T-helper 17 cell (primary cell): ENCODE measurements at places on chromosomes 1 and 21.

DNA sequence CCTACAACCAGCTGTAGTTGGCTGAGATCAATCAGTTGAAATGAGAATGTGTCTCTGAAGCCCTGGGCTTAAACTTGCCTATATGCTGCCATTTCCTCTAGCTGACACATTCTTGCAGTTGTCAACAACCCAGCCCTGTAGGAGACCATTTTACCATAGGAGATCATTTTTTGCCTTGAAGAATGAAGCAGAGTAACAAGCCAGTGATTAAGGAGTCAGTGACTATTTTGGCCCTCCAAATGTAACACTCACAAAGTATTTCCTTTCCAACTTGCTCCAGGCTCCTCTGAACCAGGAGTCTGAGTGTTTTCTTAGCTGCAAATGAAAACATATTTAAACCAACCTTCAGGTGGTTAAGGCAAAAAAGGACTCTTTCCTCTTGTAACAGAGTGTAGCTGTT, 183.5 kb downstream of the ZZZ3 start:
- peaks cover 2% of the 10 kb centered on the region for H3K4me1 ChIP-seq
- DNase-seq: no peak
- no peaks in the 10 kb centered on the region for H3K36me3 ChIP-seq
- H3K4me3 ChIP-seq: no peak overlapping the region
- H3K27me3 ChIP-seq: peaks cover 6% of the 10 kb centered on the region

- H3K4me3 ChIP-seq: no peak overlapping the region
- H3K4me1 ChIP-seq: no peaks in the 10 kb centered on the region
- no peak for DNase-seq
- H3K27ac ChIP-seq: no peak overlapping the region
- no peaks in the 10 kb centered on the region for H3K36me3 ChIP-seq
Observed at GRCh38 chr1:239269706-239270105, 116.7 kb upstream of the CHRM3 start.

DNA sequence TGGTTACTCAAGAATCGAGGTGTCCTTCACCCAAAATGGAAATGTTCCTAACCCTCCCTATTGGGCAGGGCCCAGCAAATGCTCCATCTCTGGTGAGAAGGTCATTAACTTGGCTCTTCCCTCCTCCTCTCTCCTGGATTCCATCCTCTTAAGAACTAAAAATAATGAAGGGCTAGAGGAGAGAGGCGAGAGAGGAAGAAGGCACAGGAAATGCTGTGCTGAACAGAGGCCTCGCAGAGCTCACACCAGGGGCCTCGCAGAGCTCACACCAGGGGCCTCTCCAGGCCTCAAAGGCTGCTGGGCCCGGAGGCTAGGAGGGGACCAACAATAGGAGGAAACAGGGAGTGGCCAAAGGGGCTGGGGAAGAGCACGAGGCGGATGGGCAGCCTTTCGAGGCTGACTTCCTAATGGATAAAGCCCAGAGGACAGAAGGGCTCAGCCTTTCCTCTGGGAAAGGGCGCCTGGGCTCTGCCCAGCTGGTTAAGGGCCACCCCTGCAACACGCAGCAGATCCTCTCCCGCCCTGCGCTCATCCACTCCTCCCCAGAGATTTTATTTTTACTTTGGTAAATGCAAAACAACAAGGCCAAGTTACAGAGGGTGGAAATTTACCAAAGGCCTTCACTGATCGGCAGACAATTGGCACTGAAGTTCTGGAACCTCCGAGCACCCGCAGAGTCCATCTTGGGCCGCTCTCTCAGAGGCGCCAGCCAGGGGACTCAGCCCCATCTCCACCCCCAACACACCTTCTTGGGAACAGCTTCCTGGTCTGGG, 78.5 kb downstream of the ITPKB start:
- H3K36me3 ChIP-seq: peaks cover 2% of the 10 kb centered on the region
- DNase-seq: no peak
- H3K4me3 ChIP-seq: peak overlapping the region; percentile 84
- no peak overlapping the region for H3K27ac ChIP-seq

DNA sequence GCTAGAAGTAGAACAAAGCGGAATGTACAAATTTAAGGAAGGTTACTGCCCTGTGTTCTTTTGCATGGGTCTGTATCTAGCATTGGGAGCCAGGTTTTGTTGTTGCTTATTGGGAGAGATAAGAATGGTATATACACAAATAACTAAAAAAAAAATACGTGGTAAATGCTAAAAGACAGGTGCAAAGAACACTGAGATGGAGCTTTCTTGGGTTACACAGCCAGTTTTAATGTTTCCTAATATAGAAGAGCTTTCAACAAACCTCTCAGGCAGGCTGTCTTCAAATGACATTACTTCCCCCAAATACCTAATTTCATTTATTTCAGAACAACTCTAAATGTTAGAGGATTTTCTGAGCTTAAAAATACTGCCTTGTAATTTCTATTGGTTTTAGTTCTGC, 1.4 kb upstream of the MDM4 start:
- no peak overlapping the region for H3K27ac ChIP-seq
- peaks cover 4% of the 10 kb centered on the region for H3K36me3 ChIP-seq
- H3K27me3 ChIP-seq: no peaks in the 10 kb centered on the region
- peaks cover 31% of the 10 kb centered on the region for H3K4me1 ChIP-seq
- peak overlapping the region; percentile 43 for H3K4me3 ChIP-seq
- no peak for DNase-seq

DNA sequence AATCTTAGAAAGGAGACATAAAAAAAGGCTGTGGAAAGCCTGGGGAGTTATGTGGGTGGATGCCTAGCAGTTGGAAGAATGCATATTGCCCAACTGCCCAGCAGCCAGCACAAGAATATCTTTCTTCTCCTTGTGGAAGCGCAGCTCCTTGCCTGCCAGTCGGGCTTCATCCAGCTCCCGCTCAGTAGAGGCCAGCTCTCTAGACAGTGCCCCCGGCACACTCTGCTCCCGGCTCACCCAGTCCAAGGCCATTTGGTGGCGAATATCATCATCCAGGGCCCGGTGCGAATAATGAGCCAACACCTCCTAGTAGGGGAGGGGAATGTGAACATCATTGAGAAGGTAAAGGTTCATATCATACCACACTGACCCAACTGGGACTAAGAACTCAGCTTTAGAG, 9.0 kb upstream of the RBM8A start:
- no peak overlapping the region for H3K4me3 ChIP-seq
- no peaks in the 10 kb centered on the region for H3K27me3 ChIP-seq
- H3K27ac ChIP-seq: no peak overlapping the region
- H3K4me1 ChIP-seq: peaks cover 18% of the 10 kb centered on the region
- H3K36me3 ChIP-seq: peaks cover 3% of the 10 kb centered on the region
- no peak for DNase-seq
